Peyer's patch (tissue), 4 donors: ENCODE measurements at places on chromosomes 3 and 15. TPM values are rescaled to one million over a fixed set of nuclear protein-coding genes. Genes with fewer than 3 reads are reported as not detected.
A peak's percentile ranks its signal among the peaks of the same experiment; 100 is the strongest.

DNA sequence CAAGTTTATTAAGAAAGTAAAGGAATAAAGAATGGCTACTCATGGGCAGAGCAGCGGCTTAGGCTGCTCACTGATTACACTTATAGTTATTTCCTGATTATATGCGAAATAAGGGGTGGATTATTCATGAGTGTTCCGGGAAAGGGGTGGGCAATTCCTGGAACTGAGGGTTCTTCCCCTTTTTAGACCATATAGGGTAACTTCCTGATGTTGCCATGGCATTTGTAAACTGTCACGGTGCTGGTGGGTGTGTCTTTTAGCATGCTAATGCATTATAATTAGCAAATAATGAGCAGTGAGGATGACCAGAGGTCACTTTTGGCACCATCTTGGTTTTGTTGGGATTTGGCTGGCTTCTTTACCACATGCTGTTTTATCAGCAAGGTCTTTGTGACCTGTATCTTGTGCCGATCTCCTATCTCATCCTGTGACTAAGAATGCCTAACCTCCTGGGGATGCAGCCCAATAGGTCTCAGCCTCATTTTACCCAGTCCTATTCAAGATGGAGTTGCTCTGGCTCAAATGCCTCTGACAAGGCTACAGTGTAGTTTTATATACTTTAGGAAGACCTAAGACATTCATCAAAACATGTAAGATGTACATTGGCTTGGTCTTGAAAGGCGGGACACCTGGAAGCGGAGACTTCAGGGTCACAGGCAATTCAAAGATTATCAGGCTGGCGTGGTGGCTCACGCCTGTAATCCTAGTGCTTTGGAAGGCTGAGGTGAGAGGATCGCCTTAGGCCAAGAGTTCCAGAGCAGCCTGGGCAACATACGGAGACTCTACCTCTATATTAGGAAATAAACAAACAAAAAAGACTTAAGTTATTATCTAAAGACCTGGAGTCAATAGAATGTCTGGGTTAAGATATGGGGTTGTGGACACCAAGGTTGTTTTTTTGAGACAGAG lies 3.2 kb upstream of the BLOC1S6 start:
- H3K4me3 ChIP-seq, result no peak overlapping the region
- no peak for DNase-seq
- H3K27me3 ChIP-seq, result no peaks in the 10 kb centered on the region
- H3K4me1 ChIP-seq, result no peaks in the 10 kb centered on the region
- H3K36me3 ChIP-seq, result no peaks in the 10 kb centered on the region

DNA sequence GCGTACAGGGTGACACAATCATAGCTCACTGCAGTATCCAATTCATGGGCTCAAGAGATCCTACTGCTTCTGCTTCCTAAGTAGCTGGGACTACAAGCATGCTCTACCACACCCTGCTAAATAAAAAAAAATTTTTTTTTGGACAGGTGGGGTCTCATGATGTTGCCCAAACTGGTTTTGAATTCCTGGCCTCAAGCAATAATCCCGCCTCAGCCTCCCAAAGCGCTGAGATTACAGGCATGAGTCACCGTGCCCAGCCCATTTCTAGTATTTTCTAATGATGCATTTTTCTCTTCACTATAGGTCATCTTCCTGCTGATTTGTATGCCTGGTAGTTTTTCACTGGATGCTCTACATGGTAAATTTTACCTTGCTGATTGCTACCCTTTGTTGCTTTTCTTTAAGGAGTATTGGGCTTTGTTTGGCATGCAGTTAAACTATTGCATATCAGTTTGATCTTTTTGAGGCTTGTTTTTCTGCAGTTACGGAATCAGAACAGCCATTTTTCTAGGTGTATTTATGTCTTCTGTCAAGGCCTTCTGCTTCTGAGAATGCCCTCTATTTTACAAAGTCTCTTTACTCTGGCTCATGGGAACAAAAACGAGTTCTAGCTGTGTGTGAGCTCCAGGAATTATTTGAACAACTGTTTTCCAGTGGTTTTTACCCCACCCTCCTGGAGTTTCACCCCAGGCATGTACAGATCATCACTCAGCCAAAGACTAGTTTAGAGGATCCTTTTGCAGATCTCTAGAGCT lies 14.2 kb upstream of the NPTN start:
- no peak overlapping the region for H3K27ac ChIP-seq
- no peaks in the 10 kb centered on the region for H3K36me3 ChIP-seq
- no peak overlapping the region for H3K4me3 ChIP-seq
- H3K4me1 ChIP-seq, result no peaks in the 10 kb centered on the region
- no peaks in the 10 kb centered on the region for H3K27me3 ChIP-seq

- peak overlapping the region; percentile 83 for H3K27ac ChIP-seq
- no peaks in the 10 kb centered on the region for H3K27me3 ChIP-seq
- no peak for DNase-seq
- H3K4me1 ChIP-seq, result no peaks in the 10 kb centered on the region
Measured at GRCh38 chr3:123067689-123068600, 1.1 kb downstream of the PDIA5 start.

- H3K36me3 ChIP-seq, result no peaks in the 10 kb centered on the region
- DNase-seq, result no peak
- H3K4me3 ChIP-seq, result no peak overlapping the region
- H3K27me3 ChIP-seq, result no peaks in the 10 kb centered on the region
Measured at GRCh38 chr3:153734777-153735551, 386.2 kb upstream of the ARHGEF26 start.

GRCh38 chr3:63578858-63579257 lies 73.6 kb upstream of the SNTN start:
- H3K36me3 ChIP-seq, result no peaks in the 10 kb centered on the region
- no peaks in the 10 kb centered on the region for H3K27me3 ChIP-seq
- no peak overlapping the region for H3K27ac ChIP-seq
- H3K4me1 ChIP-seq, result no peaks in the 10 kb centered on the region
- H3K4me3 ChIP-seq, result no peak overlapping the region

DNA sequence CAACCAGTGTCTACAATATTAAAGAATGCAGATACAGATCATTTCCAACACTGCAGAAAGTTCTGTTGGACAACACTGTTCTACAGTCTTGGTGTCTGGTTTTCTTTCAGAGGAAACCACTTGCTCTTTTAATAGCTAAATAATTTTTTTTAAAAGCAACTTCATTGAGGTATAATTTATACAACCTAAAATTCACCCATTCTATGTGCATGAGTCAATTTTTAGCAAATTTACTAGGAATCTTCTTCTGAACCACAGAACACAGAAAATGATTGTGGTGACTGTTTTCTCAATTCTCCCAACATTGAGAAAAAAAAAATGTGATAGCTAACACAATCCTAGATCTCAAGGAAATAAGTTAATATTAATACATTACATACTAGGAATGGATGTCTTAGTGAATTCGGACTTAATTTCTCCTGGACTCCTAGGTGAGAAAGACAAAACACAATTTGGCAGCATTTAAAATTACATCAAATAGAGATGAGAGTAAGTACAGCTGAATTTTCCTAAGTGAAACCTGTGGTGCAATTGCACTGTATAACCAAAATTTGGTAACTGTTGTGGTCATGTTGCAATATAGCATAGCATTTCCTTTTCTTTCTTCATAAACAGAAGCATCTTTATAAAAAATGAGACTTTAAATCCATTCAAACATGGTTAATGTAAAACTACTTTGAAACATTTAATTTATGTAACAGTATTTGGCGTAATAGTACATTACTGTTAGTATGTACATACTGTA lies 15.3 kb upstream of the PLCL2 start:
- H3K27me3 ChIP-seq, result no peaks in the 10 kb centered on the region
- DNase-seq, result no peak
- H3K27ac ChIP-seq, result no peak overlapping the region
- no peak overlapping the region for H3K4me3 ChIP-seq

- no peaks in the 10 kb centered on the region for H3K4me1 ChIP-seq
- DNase-seq, result no peak
- no peaks in the 10 kb centered on the region for H3K27me3 ChIP-seq
- H3K4me3 ChIP-seq, result no peak overlapping the region
- H3K27ac ChIP-seq, result no peak overlapping the region
Measured at GRCh38 chr15:90221246-90221900, 12.4 kb downstream of the CIB1 start.

- no peak overlapping the region for H3K4me3 ChIP-seq
- no peaks in the 10 kb centered on the region for H3K27me3 ChIP-seq
- H3K4me1 ChIP-seq, result no peaks in the 10 kb centered on the region
Measured at GRCh38 chr3:155629056-155629455, 115.8 kb downstream of the PLCH1 start.

- no peaks in the 10 kb centered on the region for H3K4me1 ChIP-seq
- H3K36me3 ChIP-seq, result no peaks in the 10 kb centered on the region
- no peak overlapping the region for H3K4me3 ChIP-seq
- no peak overlapping the region for H3K27ac ChIP-seq
Measured at GRCh38 chr3:129940086-129940485, 34.4 kb upstream of the TRH start.

DNA sequence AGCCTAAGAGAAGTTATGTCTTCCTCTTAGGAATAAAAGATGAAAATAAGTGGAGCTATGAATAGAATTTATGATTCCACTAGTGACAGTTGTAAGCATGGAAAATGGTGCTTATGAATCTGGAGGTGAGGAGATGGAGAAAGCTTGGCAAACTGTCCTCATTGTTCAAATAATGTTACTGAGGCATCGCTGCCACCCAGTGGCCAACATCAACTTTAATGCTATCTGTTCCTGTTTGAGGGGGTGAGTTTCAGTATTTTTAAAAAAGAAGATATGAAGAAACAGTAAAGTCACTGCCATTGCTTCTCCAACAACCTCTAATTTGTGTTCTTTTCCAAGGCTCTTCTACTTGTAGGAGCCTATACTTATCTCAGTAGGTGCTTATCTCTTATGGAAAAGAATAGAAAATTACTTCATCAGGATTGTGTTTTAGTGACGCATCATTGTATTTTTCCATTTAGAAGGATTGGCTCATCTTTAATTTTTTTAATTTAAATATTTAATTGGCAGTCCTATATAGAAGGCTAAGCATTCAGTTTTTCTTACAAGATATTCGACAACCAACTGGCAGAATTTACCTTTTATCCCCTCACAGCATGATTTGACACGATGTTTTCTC lies 260.4 kb upstream of the P2RY1 start:
- no peak overlapping the region for H3K4me3 ChIP-seq
- no peaks in the 10 kb centered on the region for H3K4me1 ChIP-seq
- H3K27ac ChIP-seq, result no peak overlapping the region
- H3K36me3 ChIP-seq, result no peaks in the 10 kb centered on the region

DNA sequence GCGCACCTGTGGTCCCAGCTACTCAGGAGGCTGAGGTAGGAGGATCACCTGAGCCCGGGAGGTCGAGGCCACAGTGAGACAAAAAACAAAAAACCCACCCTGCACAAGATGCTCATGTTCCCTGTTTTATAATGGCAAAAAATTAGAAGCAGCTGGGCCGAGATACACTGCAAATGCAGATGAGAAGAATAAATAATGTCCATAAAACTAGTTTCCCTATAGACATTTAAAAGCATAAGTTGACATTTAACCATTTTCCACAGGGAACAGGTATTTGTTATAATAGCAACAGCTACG lies 537 bp upstream of the SCAP start:
- H3K36me3 ChIP-seq, result no peaks in the 10 kb centered on the region
- H3K4me1 ChIP-seq, result no peaks in the 10 kb centered on the region
- DNase-seq, result no peak
- peak overlapping the region; percentile 80 for H3K27ac ChIP-seq
- no peaks in the 10 kb centered on the region for H3K27me3 ChIP-seq

- no peak overlapping the region for H3K4me3 ChIP-seq
- no peaks in the 10 kb centered on the region for H3K4me1 ChIP-seq
- H3K36me3 ChIP-seq, result no peaks in the 10 kb centered on the region
Measured at GRCh38 chr3:50876947-50877346, 202.2 kb downstream of the DOCK3 start.

DNA sequence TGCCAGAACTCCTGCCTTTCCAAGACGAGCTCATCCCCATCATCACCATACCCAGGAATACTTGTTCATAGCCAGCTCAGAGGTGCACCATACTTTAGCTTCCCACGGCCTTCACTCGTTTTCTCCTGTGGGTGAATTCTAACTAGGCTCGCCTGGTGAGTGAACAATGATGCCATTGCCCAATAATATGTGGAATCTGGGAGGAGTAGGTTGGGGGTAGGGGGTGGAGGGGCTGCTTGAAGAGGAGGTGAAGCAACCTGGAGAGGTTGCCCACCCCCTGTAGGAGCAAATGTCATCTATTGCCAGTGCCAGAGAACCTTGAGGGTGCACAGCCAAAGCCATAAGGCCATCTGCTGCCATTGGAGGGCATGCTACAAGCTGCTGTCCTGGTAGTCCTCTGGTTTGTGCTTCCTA lies 592 bp upstream of the ZNF445 start:
- no peaks in the 10 kb centered on the region for H3K27me3 ChIP-seq
- DNase-seq, result no peak
- H3K27ac ChIP-seq, result no peak overlapping the region
- peaks cover 6% of the 10 kb centered on the region for H3K4me1 ChIP-seq
- no peak overlapping the region for H3K4me3 ChIP-seq

GRCh38 chr3:37907371-37907770 lies 45.7 kb downstream of the CTDSPL start:
- no peaks in the 10 kb centered on the region for H3K36me3 ChIP-seq
- peak overlapping the region; percentile 29 for H3K27ac ChIP-seq
- DNase-seq, result no peak
- no peak overlapping the region for H3K4me3 ChIP-seq
- no peaks in the 10 kb centered on the region for H3K4me1 ChIP-seq

GRCh38 chr15:91445695-91446228 lies 345.7 kb downstream of the SV2B start:
- H3K36me3 ChIP-seq, result no peaks in the 10 kb centered on the region
- no peak for DNase-seq
- H3K27ac ChIP-seq, result no peak overlapping the region

GRCh38 chr3:112503304-112503972 lies 4.2 kb upstream of the BTLA start:
- H3K36me3 ChIP-seq, result no peaks in the 10 kb centered on the region
- H3K27me3 ChIP-seq, result no peaks in the 10 kb centered on the region
- no peaks in the 10 kb centered on the region for H3K4me1 ChIP-seq

- no peak for DNase-seq
- no peak overlapping the region for H3K4me3 ChIP-seq
- no peaks in the 10 kb centered on the region for H3K4me1 ChIP-seq
- H3K27ac ChIP-seq, result no peak overlapping the region
- no peaks in the 10 kb centered on the region for H3K36me3 ChIP-seq
Measured at GRCh38 chr15:43378601-43379000, 7.7 kb downstream of the TUBGCP4 start.

GRCh38 chr3:36893137-36893557 lies 51.7 kb downstream of the TRANK1 start:
- H3K4me1 ChIP-seq, result no peaks in the 10 kb centered on the region
- DNase-seq, result peak; percentile 73
- no peak overlapping the region for H3K4me3 ChIP-seq
- H3K27ac ChIP-seq, result peak overlapping the region; percentile 48

The PRSS50 gene
- not detected for total RNA-seq

The CYP19A1 gene
- total RNA-seq, result not detected

The PTH1R gene
- total RNA-seq, result 12.4 TPM

The SELENOS gene
- total RNA-seq, result 109 TPM

The FES gene
- total RNA-seq, result 4.7 TPM

The BMF gene
- total RNA-seq, result 24.9 TPM

The A4GNT gene
- total RNA-seq, result not detected

The ELP6 gene
- total RNA-seq, result 8.3 TPM

The RAB6B gene
- 1.2 TPM for total RNA-seq
